Astrocyte of the spinal cord (primary cell): ENCODE measurements at places on chromosomes 6 and 20.

DNA sequence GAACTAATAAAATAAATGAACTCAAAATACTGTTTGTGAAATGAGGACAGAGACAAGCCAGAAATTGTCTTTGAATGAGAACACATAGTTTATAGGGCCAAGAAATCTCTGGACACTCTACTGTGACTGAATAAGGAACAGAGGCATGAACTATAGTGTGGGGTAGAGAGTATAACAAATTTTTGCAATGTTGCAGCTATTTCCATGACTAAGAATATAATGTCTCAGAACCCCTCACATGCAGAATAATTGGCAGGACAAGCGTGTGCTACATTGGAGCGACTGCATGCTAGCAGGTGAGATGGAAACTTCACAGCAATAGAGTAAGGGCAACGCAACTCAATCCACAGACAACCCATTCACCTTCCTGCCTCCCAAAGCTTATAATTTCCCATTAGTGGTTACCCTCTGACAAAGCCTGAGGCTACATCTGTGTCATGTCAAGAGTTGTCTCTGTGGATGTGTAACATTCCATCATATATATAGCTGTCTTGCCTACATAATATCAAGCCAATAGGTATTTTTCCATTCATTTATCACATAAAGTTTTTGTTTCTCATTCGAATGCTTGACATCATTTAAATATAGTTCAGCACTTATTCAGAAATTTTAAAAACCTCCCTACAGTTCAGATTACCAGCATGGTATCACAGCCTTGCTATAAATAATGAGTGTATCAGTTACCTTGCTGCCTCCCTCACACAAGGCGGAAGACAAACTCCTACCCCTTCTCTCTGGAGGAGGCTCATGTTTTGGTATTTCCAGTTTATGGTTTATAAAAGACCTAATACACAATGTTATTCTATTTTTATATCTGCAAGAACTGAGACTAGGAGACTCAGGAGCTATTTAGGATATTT lies 47.9 kb upstream of the ECHDC1 start:
- no peak for DNase-seq

- DNase-seq, result peak; percentile 38
Observed at GRCh38 chr6:56716229-56716628, 73.5 kb upstream of the DST start.

- no peak for DNase-seq
Observed at GRCh38 chr6:110596354-110596753, 119.9 kb upstream of the SLC22A16 start.

GRCh38 chr6:99189823-99190721 lies 159.4 kb downstream of the FAXC start:
- DNase-seq, result no peak

GRCh38 chr6:37983720-37984501 lies 164.4 kb downstream of the ZFAND3 start:
- DNase-seq, result no peak

GRCh38 chr6:109865968-109866367 lies 112.1 kb upstream of the GPR6 start:
- no peak for DNase-seq

GRCh38 chr6:170553534-170554012 lies 466 bp upstream of the PSMB1 start:
- DNase-seq, result no peak

- no peak for DNase-seq
Observed at GRCh38 chr20:49697071-49697470, 16.6 kb downstream of the B4GALT5 start.

GRCh38 chr6:32960563-32960962 lies 7.7 kb upstream of the HLA-DMA start:
- no peak for DNase-seq

- peak; percentile 89 for DNase-seq
Observed at GRCh38 chr6:161631676-161632194, 357.9 kb upstream of the AGPAT4 start.
